Tibial nerve (tissue), 4 donors: ENCODE measurements at places on chromosomes 16 and 17. TPM values are rescaled to one million over a fixed set of nuclear protein-coding genes. Genes with fewer than 3 reads are reported as not detected.
A peak's percentile ranks its signal among the peaks of the same experiment; 100 is the strongest.

DNA sequence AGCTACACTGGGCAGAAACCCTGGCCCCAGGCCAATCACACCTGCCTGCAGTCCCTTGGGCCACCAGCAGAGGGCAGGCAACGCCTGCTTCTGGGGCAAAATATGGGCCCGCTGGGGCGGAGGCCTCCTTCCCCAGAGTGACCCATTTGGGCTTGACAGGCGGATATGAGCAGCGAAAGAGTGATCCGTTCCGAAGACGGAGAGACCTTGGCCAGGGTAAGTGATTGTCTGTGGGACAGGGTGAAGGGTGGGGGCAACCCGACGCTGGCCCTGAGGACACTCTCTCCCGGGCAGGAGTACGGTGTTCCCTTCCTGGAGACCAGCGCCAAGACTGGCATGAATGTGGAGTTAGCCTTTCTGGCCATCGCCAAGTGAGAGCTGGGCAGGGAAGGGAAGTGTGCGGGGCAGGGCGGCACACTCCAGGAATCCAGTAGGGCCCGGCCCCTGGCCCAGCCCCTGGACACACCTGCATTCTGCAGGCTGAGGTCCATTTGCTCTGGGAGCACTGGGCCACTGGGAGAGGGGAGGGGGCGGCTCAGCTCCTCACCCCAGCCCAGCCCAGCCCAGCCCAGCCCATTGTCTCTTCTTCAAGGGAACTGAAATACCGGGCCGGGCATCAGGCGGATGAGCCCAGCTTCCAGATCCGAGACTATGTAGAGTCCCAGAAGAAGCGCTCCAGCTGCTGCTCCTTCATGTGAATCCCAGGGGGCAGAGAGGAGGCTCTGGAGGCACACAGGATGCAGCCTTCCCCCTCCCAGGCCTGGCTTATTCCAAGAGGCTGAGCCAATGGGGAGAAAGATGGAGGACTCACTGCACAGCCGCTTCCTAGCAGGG, 3.5 kb upstream of the NHERF1 start:
- DNase-seq = peak; percentile 92
- peaks cover 27% of the 10 kb centered on the region for H3K27me3 ChIP-seq
- H3K4me3 ChIP-seq = peak overlapping the region; percentile 40
- H3K36me3 ChIP-seq = no peaks in the 10 kb centered on the region
- H3K4me1 ChIP-seq = peaks cover 37% of the 10 kb centered on the region
- peak overlapping the region; percentile 49 for H3K27ac ChIP-seq

The ASIC2 gene
- total RNA-seq = 0.60 TPM

DNA sequence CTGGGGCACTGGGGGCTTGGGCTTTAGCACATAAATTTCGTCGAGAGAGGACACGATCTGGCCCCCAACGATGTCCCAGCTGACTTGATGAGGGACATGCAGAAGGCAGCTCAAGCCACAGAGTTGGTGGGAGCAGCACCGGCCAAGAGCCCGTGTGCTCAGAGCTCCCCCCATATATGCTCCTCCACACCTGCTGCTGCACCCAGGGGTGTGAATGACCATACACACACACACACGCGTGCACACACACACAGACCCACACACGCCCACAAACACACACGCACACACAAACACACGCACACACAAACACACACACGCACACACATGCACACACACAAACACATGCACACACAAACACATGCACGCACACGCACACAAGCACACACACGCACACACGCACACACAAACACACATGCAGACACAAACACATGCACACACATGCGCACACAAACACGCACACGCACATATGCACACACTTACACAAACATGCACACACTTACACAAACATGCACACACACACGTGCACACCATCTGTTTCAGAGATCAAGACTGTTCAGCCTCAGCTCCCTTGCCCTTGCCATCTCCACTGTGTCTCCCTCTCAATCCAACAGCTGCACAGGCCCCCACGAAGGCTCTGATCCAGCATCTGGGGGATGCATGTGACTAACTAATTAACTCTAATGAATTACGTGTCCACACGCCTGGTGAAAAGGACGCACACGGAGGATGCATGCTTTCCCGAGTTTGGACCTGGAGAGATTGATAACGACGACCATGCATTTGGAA, 85.6 kb upstream of the TNRC6C start:
- H3K27me3 ChIP-seq = no peaks in the 10 kb centered on the region
- no peak overlapping the region for H3K4me3 ChIP-seq
- H3K4me1 ChIP-seq = no peaks in the 10 kb centered on the region

DNA sequence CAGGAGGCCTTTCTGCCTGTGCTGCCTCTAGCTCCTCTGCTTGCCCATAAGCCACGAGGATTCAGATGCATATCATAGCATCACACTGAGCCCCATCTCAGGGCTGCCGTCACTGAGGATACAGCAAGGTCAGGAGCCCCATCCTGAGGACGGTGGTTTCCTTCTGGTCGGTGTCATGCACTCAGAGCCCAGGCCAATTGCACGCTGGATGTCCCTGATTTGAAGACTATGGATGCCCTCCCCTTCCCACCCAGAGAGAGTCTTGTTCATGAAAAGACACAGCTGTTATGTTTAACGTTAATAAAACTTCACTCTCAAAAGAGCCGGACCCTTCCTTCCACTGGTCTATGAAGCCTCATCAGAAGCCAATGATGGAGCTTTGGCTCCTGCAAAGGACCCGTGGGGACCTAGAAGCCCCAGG, 19.9 kb downstream of the COTL1 start:
- H3K27ac ChIP-seq = peak overlapping the region; percentile 82
- H3K4me1 ChIP-seq = peaks cover 67% of the 10 kb centered on the region
- no peak overlapping the region for H3K4me3 ChIP-seq
- H3K36me3 ChIP-seq = peaks cover 1% of the 10 kb centered on the region
- no peaks in the 10 kb centered on the region for H3K27me3 ChIP-seq
- no peak for DNase-seq
